ENCODE measurements at places on chromosomes 1 and 21.

DNA sequence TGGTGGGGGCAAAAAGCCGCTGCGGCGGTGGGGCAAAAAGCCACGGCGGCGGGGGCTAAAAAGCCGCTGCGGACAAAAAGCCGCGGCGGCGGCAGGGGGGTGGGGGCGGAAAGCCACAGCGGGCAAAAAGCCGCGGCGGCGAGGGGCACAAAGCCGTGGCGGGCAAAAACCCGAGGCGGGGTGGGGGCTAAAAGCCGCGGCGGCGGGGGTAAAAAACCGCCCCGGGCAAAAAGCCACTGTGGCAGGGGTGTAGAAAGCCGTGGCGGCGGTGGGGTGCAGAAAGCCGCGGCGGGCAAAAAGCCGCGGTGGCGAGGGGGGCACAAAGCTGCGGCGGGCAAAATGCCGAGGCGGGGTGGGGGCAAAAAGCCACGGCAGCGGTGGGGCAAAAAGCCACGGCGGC lies 3901.8 kb downstream of the SRGAP2C start:
- DNase-seq = no peak

GRCh38 chr21:18937337-18937736 lies 533.8 kb upstream of the TMPRSS15 start:
- DNase-seq = no peak

GRCh38 chr1:22275626-22276395 lies 132.9 kb upstream of the WNT4 start:
- no peak for DNase-seq

- DNase-seq = no peak
Observed at GRCh38 chr1:20891091-20891490, 104.0 kb upstream of the HP1BP3 start.

GRCh38 chr1:78141531-78142231 lies 95.9 kb downstream of the GIPC2 start:
- DNase-seq = no peak

- DNase-seq = no peak
Observed at GRCh38 chr1:43152866-43153265, 19.2 kb downstream of the EBNA1BP2 start.

DNA sequence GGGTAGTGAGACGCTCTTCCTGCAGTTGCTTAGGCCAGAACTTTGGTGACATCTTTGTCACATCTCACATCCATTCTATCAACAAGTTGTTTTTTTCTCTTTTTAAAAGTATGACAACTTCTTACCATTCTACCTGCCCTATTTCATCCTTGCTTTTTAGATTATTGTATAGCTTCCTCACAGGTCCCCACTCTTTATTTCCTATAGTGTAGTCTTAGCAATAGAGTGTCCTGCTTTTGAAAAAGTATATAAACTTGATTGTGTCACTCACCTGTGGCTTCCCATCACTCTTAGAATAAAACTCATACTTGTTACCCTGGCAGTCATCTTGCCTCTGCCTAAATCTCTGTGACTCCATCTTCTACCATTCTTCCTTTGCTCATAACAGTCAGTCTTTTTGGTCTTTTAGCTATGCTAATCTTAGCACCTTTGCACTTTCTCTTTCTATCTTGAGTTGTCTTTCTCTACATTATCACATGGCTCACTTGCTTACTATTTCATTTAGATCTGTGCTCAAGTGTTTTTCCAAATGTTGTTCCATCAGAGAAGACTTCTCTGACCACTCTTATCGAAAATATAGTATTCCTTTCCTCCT lies 9.5 kb downstream of the CDC73 start:
- DNase-seq = no peak

DNA sequence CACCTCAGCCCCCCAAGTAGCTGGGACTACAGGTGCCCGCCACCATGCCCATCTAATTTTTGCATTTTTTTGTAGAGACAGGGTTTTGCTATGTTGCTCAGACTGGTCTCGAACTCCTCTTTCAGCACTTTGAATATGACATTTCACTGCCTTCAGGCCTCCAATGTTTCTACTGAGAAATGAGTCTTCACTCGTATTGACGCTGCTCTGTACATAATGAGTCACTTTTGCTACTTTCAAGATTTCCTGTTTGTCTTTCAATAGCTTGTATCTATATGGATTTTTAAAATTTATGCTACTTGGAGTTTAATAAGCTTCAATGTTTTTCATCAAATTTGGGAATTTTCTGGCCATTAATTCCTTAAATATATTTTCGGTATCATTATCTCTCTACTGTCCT lies 64.7 kb downstream of the GORAB start:
- DNase-seq = no peak

- DNase-seq = no peak
Observed at GRCh38 chr1:236311040-236311439, 29.3 kb upstream of the ERO1B start.

- DNase-seq = no peak
Observed at GRCh38 chr1:39082010-39082799, 56.1 kb downstream of the NDUFS5 start.

GRCh38 chr1:110337704-110338308 lies 1.4 kb upstream of the RBM15 start:
- no peak for DNase-seq

DNA sequence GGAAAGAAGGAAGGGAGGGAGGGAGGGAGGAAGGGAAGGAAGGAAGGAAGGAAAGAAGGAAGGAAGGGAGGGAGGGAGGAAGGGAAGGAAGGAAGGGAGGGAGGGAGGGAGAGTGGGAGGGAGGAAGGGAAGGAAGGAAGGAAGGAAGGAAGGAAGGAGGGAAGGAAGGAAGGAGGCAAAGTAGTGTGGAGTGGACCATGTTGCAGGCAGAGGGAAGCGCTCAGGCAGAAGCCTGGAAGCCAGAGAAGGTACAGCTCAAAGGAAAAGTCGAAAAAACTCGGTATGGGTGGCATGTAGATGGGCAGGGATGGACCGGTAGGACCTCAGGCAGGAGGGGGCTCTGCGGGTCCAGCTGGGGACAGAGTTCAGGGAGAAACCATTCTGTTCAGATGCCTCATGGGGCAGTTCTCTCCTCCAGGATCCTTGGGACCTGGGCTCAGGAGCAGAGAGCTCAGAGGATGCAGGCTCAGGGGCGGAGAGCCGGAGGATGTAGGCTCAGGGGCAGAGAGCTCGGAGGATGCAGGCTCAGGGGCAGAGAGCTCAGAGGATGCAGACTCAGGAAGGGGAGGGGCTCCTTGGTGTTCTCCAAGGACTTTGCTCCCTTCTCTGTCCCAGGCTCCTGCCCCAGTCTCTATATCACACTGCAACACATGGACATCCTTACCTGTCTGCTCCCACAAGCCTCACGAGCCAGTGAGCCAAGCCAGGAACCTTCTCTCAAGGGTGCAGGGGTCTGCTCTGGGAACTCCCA lies 13.6 kb upstream of the PADI3 start:
- DNase-seq = no peak

GRCh38 chr1:182794676-182795201 lies 5.2 kb downstream of the NPL start:
- DNase-seq = no peak

- DNase-seq = no peak
Observed at GRCh38 chr1:240766831-240767230, 154.9 kb upstream of the GREM2 start.
